BJ (cell line): ENCODE measurements at places on chromosomes 1 and 21.
A peak's percentile ranks its signal among the peaks of the same experiment; 100 is the strongest.

GRCh38 chr1:242023805-242024204 lies 24.9 kb upstream of the MAP1LC3C start:
- no peak for DNase-seq

DNA sequence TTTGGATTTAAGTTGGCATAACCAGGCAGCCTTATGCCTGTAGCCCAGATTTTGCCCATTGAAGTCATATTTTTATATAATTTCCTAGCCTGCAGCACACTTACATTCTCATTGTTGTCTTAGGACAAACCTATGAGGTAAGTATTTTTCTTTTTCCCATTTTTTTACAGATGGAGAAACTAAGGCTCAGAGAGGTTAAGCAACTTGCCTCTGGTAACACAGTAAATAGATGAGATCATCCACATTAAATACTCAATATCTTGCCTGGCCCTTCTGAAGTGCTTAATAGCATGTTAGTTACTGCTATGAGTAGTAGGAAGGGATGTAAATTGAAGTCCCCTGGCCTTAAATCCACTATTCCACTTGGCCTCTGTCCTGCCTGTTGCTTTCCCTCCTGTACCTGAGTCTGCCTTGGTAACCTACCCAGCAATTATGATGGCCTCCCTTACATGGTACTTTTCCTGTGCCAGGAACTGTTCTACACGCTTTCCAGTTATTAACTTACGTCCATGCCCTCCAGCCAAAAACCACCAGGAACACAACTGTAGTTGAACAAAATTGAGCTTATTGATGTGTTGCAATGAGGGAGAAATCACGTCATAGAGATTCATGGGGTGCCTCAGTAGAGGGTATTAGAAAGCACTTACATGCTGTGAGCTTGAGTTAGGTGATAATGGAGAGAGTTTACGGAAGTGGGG lies 111.6 kb upstream of the FGGY start:
- DNase-seq: no peak

DNA sequence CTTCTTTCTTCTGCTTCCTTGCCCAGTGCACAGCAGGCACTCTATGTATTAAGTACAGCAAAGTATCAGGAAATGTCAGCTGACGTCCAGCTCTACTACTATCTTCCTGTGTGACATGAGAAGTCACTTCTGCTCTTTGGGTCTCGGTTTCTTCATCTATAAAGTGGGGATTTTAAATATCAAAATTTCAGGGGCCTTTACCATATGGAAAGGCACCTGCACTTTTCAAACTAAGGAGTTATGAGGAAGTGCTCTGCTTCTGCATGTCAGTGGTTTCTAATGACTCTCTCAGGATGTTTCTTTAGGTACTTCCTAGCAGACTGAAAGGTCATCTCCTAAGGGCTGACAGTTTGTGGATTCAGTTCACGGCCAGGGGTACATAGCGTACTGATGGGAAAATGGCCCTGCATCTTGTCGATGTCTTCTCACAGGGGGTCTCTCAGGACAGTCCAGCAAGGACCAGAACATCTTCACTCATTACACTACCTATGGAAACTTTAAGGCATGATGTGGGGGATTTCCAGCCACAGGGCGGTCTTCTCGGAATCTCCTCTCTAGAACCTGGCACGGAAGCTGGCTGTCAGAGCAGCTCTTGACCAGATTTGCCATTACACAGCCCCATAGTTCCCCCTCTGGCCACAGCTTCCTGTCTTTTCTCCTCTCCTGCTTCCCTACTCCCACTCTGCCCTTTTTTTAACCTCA lies 42.0 kb upstream of the MTF1 start:
- DNase-seq: no peak

DNA sequence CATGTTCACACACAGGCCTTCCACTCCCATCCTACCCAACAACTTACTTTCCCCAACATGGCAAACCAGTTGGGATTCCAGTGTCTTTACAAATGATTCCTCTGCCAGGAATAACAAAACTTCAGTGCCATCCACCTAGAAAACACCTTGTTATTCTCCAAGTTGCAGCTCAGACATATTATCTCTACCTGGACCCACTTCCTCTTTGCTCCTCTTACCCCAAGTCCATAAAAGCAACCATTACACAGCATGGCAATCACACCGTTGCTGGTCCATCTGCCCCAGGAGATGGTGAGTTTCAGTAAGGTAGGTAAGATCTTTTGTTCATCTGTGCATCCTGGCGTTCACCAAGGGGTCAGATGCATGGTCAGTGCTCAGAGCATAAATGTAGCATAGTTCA lies 66.0 kb upstream of the CSF1 start:
- DNase-seq: no peak

DNA sequence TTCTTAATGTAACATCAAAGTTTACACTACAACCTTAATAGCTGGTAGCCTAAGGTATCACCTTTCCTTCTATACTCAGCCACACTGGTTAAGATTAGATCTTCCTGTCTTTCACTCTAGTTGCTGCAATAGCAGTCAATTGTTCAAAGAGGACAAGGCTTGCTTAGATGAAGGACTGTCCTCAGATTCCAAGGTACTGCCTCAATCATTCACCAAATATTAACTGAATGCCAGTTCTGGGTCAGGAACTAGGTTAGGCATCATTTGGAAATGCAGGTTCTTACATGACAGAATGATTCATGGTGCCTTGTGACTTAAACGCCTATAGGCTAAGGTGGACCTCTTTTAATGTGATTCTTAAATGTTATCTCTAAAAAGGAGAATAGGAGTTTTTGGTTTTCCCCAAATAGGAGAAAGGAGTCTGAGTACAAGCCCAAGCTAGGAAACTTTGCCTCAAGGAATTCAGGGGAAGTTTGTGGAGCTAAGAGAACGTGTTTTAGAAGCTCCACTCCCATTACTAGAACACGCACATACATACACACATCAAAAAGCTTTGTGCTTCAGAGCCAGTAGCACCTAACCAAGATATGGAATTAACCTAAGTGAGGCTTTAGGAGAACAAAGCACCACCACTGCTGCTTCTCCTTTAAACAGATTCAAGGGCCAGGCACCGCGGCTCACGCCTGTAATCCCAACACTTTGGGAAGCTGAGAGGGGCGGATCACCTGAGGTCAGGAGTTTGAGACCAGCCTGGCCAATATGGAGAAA lies 8.5 kb upstream of the WDR47 start:
- DNase-seq: no peak

GRCh38 chr1:226741009-226741408 lies 1.9 kb upstream of the ITPKB start:
- DNase-seq: no peak

- no peak for DNase-seq
Observed at GRCh38 chr1:237306726-237307125, 264.7 kb downstream of the RYR2 start.

DNA sequence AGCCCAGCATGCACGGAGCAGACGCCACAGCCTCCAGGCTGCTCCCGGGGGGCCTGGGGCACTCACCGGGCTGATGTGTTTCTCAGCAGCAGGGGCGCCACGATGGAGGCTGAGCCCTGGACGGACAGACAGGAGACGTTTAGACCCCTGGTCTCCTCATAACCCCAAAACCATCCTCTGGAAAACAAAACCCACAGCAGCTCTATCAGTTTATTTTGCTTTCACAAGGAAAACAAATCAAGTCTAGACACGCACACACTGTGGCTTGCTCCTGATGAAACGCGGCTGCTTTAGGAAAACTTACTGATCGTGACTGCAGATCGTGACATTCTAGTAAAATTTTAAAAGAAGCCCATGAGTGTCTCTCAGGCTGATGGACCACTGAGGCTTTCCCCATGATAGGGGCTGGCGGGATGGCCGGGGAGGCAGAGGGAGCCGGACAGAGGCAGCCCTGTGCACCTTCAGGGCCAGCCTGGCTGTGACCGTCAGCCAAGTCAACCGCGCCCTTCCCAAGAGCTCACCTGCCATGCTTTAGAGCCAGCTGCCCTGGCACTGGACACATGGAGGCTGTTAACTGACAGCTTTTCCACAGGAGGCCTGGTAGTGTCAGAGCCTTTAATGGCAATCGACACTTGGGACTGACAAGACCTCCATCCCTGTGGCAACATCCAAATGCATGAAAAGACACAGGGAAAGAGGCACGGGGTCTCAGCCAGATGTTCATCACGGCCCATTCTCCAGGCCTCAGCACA lies 5.2 kb downstream of the POFUT2 start:
- DNase-seq: no peak

DNA sequence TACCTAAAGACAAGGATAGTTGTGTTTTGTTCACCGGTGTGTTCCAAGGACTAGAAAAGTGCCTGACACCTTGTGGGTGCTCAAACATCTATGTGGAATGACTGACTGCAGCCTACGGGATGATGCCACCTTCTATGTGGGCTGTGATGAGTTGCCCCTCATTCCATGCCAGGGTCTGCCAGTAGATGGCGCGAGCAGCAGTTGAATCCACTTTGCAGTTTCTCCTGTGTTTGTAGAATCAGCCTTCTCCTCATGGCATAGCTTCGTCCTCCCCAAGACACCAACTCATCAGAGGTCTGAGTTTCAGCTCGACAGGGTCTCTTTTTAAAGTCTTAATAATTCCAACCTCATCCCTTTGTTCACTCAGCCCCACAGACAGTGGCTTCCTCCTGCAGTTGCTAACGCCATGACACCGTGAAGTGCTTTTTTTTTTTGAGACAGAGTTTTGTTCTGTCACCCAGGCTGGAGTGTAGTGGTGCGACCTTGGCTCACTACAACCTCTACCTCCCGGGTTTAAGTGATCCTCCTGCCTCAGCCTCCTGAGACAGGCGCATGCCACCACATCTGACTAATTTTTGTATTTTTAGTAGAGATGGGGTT lies 133.7 kb downstream of the CAPN8 start:
- DNase-seq: no peak

GRCh38 chr1:165833358-165833757 lies 5.9 kb downstream of the UCK2 start:
- no peak for DNase-seq

- DNase-seq: peak; percentile 39
Observed at GRCh38 chr1:77412069-77412819, 130.4 kb downstream of the AK5 start.

DNA sequence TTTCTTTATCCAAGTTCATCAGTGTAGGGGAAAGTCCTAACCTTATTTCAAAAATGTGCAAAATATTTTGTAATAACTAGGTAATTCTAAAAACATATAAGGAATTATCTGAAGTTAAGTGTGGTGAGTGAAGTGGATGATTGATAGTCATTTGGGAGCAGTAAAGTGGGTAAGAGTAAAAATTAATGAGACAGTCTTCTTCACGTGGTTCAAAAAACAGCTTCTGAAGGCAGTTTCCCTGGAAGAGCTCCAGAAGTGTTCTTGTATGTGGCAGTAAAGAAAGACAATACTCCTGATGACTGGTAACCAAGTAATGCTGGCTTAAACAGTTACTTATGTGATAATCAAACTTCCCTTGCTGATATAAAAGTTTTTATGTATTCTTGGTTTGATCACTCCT lies 50.3 kb downstream of the LEPR start:
- no peak for DNase-seq

DNA sequence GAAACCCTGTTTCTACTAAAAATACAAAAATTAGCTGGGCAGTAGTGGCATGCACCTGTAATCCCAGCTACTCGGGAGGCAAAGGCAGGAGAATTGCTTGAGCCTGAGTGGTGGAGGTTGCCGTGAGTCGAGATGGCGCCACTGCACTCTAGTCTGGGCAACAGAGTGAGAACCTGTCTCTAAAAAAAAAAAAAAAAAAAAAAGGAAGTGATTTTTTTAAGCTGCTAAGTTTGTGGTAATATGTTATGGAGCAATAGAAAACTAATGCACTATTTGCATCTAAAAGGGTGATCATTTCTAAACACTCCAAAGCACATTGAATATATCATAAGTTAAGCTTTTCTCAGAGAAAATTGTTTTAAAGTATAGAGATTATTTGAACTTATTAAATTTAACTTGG lies 244.8 kb upstream of the SPAG17 start:
- DNase-seq: no peak

GRCh38 chr21:15776818-15777217 lies 47.0 kb downstream of the USP25 start:
- no peak for DNase-seq

DNA sequence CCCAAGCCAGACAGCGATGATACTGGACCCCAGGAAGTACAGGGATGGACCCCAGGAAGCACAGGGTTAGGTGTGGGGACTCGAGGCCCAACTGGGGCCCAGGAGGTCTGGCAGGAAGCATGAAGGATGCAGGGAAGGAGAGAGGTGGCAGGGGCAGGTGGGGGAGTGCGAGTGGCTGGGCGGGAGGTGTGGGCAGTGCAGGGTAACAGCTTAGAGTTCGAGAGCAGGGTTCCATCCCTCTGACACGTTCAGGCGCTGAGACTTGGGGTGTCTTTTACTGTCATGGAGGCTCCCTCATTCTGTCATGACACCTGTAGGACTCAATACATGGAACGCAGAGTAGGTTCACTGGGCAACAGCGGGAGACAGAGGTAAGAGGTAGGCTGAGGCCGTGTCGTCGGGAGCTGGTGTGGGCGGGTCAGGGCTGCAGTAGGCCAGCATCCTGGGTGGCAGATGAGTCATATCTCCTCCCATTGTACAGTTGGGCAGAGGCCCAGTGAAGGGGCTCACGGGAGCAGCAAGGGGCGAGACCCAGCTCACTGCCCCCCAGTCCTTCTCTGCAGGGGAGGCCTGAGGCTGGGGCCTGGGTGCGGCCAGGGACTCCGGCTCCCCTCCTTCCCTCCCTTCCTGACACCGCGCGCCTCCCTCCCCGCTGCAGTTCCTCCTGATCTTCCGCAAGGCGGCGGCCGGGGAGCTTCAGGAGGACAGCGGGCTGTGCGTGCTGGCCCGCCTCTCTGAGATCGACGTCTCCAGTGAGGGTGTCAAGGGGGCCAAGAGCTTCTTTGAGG lies 11.6 kb upstream of the CTRC start:
- no peak for DNase-seq

- DNase-seq: no peak
Observed at GRCh38 chr1:235423214-235423652, 56.0 kb downstream of the TBCE start.

- no peak for DNase-seq
Observed at GRCh38 chr1:114272593-114272992, 118.9 kb upstream of the SYT6 start.

- no peak for DNase-seq
Observed at GRCh38 chr1:4444086-4444485, 210.3 kb upstream of the AJAP1 start.

GRCh38 chr1:238753252-238753651 lies 633.1 kb upstream of the CHRM3 start:
- no peak for DNase-seq

- DNase-seq: no peak
Observed at GRCh38 chr1:19547814-19548213, 62.5 kb upstream of the CAPZB start.

DNA sequence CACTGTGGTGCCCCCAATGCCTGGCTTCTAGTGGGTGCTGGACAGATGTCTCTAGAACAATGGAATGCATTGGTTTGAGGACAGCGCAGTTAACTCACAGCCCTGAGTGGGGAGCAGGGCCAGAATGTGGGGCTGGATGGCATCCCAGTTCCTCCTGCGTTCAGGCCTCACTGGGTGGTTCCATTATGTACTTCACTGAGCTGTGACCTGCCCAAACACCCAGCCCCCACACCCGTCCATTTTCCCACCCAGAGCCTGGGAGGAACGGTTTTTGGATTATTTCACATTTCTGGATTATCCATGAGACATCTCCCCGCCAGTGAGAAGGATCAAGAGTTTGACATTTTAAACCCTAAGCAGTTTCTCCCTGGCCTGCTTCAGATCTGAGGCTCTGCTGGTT lies 55.3 kb upstream of the WASF2 start:
- DNase-seq: no peak
